ENCODE measurements at places on chromosomes 2 and 18.

DNA sequence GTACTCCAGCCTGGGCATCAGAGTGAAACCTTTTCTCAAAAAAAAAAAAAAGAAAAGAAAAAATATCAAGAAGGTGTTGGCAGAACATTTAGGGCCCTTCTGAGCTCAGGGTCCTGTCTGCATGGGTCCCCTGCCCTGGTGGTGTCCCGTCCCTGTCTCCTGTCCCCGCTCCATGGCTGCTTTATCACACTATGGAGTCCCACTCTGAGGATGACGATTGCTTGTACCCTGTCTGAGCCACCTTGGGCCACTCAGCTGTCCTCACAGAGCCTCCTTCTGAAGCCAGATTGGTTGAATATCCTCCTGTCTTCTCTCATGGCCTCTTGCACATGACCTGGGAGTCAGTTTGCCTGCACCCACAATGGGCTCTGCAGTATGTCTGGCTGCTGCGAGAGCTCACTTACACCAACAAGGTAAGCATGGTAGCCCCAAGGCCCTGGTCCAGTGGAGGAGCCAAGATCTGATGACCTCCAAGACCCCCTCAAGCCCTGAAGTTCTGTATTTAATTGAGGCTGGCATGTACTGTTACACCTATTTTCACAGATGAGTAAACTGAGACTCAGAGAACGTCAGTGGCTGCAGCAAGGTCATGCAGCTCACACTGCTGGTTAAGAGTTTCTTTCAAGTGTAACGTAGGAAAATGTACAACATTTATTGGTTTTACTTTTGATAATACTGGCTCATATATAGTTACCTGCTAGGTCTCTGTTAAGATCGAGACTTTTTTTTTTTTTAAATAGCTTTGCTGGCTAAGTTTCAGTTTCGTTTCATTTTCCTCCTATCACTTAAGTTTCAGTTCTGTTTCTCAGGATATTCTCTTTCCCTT, 16.9 kb upstream of the ZCCHC2 start:
- DNase-seq, result no peak

GRCh38 chr2:113091231-113091896, 23.6 kb downstream of the IL1F10 start:
- DNase-seq, result no peak

GRCh38 chr2:5764041-5764440, 71.9 kb downstream of the SOX11 start:
- DNase-seq, result no peak

- DNase-seq, result no peak
Measured at GRCh38 chr2:46326231-46326980, 29.2 kb downstream of the EPAS1 start.

DNA sequence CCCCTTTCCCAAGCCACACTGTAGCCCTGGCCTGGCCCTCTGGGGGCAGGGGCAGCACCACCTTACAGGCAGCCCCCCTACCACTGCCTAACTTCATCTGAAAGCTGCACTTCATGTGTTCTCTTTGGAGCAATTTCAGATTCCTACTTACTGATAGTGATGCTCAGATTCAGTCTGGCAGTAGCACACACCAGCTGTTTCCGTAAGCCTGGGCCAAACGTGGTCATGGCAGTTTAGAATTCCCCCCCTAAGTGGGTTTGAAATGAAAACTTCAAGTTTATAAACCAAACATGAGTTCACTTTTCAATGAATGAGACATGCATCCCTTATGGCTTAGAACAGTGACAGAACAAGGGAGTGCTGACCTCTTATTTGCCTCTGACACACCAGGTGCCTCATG, 29.4 kb downstream of the GDF7 start:
- no peak for DNase-seq

- DNase-seq, result no peak
Measured at GRCh38 chr2:74474899-74475298, 2.4 kb upstream of the MRPL53 start.

DNA sequence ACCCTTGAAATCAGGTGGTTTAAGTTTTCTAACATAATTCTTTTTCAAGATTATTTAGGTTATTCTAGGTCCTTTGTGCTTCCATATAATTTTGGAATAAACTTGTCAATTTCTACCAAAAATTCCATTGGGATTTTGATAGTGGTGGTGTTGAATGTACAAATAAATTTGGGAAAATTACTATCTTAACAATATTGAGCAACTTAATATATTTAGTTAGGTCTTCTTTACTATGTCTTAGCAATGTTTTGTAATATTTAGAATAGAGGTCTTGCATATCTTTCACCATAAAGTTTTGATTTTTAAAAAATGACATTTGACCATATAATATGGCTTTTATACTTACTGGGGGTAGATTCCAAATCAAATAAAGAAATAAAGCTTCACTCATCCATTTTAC, 34.0 kb upstream of the CTIF start:
- DNase-seq, result no peak

GRCh38 chr2:54456612-54457322, 640 bp downstream of the SPTBN1 start:
- DNase-seq, result no peak

DNA sequence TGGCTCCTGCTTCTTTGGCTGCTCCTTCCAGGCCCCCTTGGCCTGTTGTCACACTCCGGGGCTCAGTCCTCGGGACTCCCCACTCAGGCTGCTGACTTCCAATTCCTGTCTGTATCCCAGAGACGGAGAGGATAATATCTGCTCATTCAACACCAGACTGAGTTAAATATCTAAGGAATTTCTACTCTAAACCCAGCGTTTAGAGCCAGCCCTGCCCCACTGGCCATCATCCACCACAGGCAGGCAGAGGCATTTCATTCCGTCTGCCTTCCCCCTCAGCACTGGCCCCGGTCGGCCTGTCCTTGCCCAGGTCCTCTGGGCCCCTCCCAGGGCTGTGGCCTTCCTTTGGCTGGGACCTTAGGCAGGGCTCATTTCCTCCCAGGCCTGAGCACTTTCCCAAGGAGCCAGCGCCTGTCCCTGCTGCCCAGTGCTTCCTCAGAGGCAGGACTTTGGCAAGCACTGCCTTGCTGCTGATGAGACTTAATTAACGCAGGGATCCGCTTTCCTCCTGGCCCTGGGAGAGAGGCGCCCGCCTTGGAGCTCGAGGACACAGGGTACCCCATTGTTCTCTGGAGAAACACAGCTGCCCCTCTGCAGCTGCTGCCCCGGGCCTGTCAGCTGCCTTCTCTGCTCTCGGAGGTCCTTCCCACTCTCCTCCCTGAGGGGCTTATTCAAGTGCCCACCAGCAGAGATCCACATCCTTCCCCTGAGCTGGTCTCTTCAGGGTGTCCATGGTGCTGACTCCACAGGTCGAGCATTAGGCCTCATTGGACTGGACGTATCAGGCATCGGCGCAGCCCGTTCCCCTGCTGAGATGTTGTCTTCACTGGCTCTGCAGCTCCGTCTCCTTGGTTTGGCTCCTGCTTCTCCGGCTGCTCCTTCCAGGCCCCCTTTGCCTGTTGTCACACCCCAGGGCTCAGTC, 42.8 kb downstream of the ATOH8 start:
- DNase-seq, result no peak

DNA sequence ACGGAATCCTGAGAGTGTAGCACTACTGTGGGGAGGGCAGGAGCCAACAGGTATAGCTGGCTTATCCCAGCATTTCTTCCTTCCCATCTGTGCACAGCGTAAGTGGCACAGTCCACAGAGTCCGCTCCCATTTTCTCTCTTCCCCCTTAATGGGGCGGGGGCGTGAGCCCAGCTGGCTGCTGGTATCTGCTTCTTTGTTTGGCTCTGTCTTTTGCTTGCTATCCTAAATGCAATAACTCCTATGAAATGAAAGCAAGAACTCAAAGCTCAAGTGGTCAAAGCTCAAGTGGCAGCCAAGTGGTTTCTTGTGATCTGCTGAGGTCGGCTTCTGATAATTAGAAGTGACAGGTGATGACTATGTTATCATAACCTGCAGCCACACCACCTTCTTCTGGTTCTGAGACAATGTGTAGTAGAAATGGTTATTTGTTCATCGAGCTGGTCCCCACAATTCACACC, 192.7 kb downstream of the PLCL1 start:
- no peak for DNase-seq

GRCh38 chr2:226467221-226467620, 332.4 kb downstream of the IRS1 start:
- DNase-seq, result no peak

DNA sequence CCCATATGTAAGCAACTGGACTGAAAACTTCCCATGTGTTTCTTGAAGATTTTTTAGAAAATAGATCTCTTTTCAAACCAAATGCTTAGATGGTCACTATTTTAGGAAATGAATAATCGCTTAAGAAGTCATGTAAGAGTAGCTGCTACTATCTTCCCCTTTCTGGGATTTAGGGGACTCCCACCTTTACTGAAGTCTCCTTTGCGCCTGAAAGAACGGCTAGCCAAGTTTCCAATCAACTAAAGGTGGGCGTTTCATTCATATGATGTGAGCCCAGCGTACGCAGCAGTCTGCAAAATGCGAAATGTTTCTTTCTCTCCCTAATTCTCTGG, 1.1 kb downstream of the DIPK1C start:
- no peak for DNase-seq

DNA sequence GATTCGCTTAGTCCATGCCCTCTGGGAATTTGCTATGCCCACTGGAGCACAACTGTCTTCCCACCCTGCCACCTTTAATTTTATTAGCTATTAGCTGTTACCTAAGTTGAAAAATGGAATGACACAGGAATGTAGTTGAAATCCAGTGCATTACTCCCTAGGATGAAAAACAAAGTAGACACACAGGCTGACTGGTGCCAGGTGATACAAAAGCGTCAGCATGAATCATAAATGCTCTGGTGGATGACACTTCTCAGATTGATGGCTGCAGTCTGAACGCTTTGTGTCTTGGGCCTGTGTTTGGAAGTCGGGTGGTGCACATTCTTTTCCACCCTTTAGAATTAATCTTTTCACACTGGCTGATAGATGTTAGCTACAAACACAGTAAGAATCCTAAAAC, 802.0 kb downstream of the DCC start:
- DNase-seq, result no peak

DNA sequence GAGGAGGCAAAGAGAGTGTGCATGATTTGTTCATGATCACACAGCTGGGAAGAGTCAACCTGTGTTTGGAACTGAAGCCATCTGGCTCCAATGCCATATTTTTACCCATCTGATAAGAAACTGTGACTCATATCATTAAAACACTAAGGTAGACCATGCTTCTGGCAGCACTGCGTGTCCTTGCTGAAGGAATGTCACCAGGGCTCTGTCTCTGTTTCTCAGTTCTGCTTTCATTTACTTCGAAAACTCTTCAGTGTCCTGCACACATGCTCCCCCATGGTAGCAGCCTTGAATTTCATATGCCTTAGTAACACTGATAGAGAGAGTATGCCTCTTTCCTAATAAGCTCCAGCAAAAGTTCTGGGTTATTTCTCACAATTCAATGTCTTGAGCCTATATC, 830.4 kb downstream of the DCDC2C start:
- no peak for DNase-seq

DNA sequence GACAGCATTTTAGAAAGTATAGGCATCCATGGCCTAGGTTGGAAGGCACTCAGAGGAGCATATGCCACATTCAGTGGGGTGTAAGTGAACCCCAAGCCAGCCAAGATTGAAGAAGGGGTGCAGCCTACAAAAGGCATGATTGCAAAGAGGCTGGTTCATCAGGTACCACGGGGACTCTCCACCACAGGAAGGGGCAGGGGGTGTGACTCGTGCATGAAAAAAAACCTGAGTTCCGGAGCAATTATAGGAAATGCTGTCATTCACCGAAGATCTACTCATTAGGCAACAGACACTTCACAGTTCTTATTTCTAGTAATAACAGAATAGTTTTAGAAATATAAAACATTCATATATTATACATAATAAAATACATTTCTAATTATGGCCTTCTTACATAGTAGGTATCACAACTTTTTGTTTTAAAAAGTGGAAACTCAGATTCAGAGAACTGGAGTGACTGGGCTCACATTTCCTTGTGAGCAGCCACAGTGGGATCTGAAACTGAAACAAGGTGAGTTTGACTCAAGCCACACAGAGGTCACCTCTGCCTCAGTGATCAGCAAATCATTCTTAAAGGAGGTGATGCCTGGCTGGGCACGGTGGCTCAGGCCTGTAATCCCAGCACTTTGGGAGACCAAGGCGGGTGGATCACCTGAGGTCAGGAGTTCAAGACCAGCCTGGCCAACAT, 188.4 kb upstream of the GYPC start:
- no peak for DNase-seq

GRCh38 chr2:113765276-113765675, 8.8 kb upstream of the SLC35F5 start:
- no peak for DNase-seq

GRCh38 chr2:147171941-147172340, 672.9 kb upstream of the ACVR2A start:
- DNase-seq, result no peak
